ENCODE measurements at places on chromosomes 1 and 21.

GRCh38 chr1:79929356-79929755 is 922.8 kb upstream of the ADGRL4 start:
- no peak for DNase-seq

GRCh38 chr21:28402616-28402989 is 590.1 kb downstream of the LTN1 start:
- DNase-seq, result no peak

DNA sequence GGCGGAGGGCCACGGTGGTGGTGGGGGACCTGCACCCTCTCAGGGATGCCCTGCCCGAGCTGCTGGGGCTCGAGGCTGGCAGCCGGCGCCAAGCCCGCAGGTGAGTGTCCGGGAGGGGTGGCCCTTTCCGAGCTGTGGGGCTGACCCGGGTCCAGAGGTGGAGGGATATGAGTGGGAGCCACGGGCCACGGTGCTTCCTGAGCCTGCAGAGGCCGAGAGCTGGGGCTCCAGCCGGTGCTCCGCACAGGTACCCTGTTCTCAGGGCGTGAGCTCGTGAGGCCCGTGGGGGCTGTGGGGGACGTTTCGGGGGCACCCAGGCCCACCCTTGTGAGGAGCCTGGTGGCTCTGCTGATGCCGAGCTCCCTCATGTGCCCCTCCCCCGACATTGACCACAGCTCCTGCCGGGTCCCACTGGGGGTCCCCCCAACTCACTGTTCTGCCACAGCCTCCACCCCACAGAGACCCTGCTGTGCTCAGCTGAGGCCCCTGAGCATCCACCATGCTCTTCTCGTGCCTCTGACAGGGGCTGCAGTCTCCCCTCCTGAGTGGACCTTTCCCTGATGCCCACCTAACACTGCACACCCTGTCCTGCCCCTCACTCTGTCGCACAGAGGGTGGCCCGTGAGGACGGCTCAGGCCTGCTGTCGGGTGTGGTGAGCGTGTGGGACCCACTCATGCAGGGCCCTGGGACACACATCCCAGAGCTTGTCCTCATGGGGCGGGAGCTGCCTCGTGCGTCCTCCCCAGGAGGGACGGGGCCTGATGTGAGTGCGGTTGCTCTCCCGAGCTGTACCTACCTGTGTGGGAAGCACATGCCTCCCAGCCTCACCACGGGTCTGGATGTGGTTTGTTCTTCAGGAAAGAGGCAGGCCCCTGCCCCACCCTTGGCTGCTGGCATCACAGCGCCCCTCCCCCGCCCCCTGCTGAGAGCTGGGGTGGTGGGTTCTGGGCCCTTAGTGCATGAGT is 27.5 kb downstream of the SLX9 start:
- no peak for DNase-seq

GRCh38 chr21:26451081-26451740 is 121.9 kb downstream of the CYYR1 start:
- no peak for DNase-seq

DNA sequence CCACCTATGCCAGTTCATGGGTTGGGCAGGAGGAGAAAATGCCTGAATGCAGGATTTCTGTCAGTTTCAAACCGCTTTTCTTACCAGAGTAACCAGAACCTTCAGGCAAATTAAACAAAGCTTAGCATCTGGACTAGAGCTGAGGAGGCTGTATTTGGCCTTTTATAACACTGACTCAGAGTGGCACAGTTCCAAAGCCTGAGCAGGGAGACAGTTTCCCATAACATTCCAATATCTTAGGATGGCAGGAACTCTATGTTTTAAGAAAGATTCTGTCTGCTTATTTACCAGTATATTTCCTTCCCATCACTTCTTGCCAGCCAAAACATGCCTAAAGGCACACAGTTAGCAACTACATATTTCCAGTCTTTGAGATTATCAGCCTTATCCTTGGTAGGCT is 46.8 kb downstream of the UBR4 start:
- no peak for DNase-seq

GRCh38 chr1:224106568-224107281 is 7.2 kb upstream of the FBXO28 start:
- no peak for DNase-seq

GRCh38 chr1:228833911-228834688 is 98.8 kb downstream of the RHOU start:
- DNase-seq, result no peak

DNA sequence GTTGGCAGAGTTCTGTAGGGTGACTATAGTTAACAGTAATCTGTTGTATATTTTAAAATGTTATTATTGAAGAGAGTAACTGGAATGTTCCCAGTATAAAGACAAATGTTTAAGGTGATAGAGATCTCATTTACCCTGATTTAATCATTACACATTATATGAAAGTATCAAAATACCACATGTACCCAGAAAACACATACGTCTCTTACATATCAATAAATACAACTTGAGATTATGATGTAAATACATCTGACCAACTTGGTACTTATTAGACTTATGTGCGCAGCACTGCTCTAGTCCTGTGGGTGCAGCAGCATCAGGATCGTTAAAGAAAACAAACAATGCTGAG is 670 bp upstream of the PARK7 start:
- DNase-seq, result no peak

GRCh38 chr21:39637971-39638240 is 25.2 kb downstream of the B3GALT5 start:
- DNase-seq, result no peak

DNA sequence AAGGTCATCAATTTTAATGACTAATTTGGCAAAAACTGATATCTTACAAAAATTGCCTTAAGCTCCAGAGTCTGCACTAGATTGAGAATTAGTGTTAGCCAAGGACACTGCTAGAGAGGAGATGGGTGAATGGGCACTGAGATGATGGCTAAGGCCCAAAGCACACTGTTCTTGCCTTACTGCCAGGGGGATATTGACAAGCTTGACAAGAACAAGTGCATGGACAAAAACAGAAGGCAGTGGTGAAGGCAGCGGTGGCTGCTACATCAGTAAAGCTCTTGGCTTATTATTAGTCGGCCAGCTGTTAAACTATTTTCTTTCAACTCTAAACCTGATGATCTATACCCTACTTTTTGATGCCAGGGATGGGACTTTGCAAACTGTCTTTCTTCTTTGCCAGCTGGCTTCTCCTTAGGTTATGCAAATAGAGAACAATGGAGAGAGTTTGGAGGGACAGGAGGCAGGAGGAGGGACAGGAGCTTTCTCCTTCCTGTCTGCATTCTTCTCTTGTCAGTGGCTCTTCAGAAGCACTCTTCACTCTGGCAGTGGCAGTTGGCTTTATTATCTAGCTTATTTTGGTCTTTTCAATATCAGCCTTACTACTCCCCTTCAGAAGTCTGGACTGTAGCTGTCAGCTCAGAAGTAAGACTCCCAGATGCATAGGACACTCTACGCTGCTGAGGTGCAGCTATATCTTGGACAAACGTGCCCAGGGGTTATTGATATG is 853.5 kb upstream of the TMPRSS15 start:
- no peak for DNase-seq

DNA sequence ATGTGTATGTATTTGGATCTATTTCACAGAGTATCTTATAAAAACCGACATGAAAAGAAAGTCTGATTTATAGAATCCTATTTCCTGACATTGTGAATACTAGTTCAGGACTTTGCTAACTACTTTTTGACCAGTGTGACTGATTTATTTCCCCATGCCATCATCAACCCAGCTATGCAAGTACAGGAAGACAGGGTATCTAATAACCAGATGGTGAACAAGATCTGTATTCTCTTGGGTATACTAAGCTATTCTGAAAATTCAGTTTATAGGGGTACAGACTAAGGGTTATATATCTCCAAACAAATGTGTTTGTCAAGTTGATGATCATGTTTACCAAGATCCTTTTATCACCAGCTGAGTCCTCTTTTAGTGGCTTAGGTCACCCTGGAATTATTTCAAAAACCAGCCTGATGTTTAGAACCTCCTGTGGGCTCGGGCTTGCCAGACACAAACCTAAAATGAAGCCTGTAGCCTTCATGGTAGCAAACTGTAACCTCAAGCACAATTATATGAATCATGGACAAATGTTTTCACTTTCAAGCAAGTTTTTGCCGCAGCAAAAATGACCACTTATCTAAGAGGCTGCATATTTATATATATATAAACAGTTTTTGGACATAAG is 185.1 kb downstream of the FGGY start:
- no peak for DNase-seq

DNA sequence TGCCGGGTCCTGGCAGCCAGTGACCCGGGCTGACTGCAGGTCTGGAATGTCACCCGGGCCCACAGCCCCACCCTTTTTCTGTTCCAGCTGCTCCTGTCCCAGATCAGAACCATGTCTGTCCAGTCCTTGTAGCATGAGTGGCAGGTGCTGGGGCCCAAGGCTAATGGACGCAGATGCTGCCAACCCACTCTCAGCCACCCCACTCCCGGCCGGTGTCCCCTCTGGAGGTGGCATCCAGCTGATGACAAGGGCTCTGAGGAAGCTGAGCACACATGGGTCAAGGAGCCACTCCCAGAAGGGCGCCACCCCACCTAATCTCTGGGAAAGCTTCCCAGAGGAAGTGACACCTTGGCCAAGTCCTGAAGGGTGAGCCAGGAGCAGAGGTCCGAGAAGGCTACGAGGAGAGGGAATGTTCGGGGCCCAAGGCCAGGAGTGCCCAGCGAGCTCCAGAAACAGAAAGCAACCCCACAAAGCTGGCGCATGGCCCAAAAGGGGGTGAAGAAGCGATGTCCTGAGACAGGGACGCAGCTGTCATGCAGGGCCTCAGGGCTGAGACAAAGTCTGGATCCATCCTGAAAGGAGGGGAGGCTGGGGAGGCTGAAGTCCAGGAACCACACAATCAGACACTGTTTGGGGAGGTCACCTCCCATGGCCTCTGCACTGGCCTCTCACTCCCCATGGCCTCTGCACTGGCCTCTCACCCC is 39.5 kb downstream of the ACOT7 start:
- DNase-seq, result no peak

GRCh38 chr1:41222496-41222895 is 19.6 kb downstream of the SCMH1 start:
- DNase-seq, result no peak

GRCh38 chr1:106960412-106960811 is 96.1 kb upstream of the PRMT6 start:
- DNase-seq, result no peak

DNA sequence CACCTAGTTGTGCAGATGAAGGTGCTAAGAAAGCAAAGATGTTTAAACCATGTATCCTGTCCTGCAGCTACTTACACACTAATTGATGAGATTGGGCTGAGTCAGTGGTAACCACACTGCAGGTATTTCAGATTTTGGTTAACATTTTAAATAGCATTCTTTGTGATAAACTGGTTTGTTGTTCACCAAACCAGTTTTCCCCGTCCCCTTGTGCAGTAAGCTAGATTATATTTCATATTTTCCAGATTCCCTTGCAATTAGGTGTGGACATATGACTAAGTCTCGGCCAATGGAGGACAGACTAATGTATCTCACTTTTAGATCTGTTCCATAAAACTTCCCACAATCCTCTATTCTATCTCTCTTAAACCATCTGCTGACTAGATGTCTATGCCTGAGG is 320.4 kb downstream of the RWDD3 start:
- no peak for DNase-seq

DNA sequence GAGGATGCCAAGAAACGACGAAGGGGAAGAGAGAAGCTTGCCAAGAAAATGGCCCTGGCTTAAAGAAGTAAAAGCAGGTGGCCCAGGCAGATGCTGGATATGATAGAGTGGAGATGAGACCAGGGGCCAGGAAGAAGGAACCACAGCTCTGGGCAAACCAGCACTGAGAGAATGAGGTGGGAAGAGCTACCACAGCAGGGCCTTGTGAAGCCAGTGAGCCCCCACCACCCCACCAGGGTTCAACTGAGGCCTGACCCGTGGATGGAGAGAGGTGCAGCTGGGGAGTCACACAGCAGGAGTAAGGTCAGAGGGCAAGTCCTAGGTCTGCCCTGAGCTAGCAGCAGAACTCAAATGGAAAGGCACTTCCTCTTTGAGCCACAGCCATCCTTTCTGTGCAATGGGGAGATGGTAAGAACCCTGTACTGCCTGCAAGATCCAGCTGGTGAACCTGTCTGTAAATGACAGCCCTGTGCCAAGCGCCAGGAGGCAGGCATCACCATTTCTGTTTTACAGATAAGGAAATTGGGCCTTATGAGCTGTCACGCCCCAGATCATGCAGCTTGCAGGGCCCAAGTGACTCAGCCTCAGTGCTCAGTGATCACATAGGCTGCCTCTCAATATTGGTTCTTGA is 8.5 kb downstream of the SH3BGRL3 start:
- no peak for DNase-seq

GRCh38 chr21:42056468-42056867 is 14.6 kb upstream of the UMODL1 start:
- DNase-seq, result no peak

DNA sequence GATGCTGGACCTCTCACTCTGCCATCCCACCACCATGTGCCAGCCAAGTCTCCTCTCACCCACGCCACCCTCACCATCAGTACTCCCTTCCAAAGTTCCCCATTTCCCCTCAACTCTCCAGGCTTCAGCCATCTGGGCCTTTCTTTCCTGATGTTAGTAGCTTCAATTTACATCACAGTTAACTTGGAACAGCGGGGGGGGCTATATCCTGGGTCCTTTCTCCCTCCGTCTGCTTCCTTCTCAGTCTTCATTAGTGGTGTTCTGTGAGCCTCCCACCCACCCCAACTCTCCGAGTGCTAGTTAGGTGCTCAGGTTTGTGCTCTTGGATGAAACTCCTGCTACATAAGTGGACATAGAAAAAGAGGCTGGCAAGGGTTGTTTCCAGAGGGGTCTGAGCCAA is 31.9 kb downstream of the KCNC4 start:
- DNase-seq, result no peak

- DNase-seq, result no peak
These were observed 1.6 kb downstream of the TMEM51 start for GRCh38 chr1:15155191-15155590.

DNA sequence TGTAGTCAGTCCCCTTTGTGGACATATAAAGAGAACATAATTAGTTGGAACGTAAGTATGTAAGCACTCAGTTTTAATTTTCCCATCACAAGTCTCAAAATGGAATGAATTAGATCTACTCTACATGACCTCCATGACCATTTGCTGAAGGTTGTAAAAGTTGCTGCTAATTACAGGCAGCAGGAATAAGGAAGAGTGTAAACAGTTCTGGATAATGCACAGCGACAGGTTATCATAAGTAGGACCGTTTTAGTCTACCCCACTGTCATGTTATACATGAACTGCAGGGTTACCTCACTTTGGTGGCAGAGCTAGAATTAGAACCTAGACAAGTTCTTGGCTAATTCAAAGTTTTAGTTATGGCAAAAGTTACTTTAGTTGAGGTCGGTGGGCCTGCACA is 21.7 kb downstream of the YTHDF2 start:
- DNase-seq, result no peak

GRCh38 chr1:155871390-155871789 is 12.0 kb downstream of the SYT11 start:
- no peak for DNase-seq

GRCh38 chr1:54287176-54287650 is 87.2 kb downstream of the MRPL37 start:
- DNase-seq, result no peak

- DNase-seq, result no peak
These were observed 202.5 kb upstream of the EDN2 start for GRCh38 chr1:41687007-41687406.
